Astrocyte (in vitro differentiated cells and primary cell): ENCODE measurements at places on chromosomes 2 and 18.

DNA sequence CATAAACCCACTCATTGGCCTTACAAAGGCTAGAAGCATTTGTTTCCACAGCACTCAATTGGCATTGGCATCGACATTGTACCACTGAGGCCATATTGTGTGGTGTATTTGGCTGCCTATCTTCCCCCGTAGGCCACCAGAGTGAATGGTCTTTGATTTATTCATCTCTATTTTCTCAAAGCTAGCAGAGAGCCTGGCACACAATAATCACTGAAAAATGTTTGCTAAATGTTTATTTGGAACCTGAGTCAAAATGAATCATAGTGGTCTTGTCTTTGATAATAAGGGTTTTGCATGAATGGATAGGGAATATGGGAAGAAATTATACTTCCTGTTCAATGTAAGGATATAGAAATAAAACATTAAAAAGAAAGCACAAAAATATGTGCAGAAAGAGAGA, 107.3 kb upstream of the SLC8A1 start:
- no peak overlapping the region for H3K27ac ChIP-seq
- no peaks in the 10 kb centered on the region for H3K36me3 ChIP-seq
- H3K27me3 ChIP-seq: no peaks in the 10 kb centered on the region
- DNase-seq: peak; percentile 2
- H3K4me3 ChIP-seq: no peak overlapping the region
- peaks cover 4% of the 10 kb centered on the region for H3K4me1 ChIP-seq

- no peaks in the 10 kb centered on the region for H3K27me3 ChIP-seq
- H3K4me1 ChIP-seq: no peaks in the 10 kb centered on the region
- H3K27ac ChIP-seq: no peak overlapping the region
- no peak overlapping the region for H3K4me3 ChIP-seq
- no peaks in the 10 kb centered on the region for H3K36me3 ChIP-seq
Observed at GRCh38 chr2:106833256-106833655, 52.7 kb downstream of the ST6GAL2 start.

DNA sequence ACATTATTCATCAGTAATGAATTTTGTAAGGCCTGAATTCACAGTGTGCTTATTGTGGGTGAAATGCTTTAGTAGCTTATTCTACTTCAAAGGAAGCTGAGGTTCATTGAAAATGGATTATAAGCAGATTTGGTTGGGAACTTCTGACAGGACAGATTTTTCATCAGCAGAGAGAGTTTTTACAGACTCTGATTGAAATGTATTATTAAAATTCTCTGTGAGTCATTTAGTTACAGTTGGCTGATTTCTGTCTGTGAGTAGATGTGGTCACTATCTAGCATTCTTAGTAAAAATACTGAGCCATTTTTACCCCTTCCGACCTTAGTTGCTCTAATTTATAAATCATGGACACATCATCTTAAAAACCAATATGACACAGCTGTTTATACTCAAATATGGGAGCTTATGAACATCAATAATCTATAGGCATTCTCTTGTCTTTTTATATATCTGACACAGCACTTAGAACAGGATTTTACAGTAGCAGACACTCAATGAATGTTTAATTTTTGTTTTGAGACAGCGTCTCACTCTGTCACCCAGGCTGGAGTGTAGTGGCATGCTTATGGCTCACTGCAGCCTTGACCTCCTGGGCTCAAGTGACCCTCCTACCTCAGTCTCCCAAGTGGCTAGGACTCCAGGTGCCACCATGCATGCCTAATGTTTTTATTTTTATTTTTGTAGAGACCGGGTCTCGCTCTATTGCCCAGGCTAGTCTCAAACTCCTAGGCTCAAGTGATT, 239.6 kb downstream of the BABAM2 start:
- peaks cover 18% of the 10 kb centered on the region for H3K4me1 ChIP-seq
- H3K27ac ChIP-seq: peak overlapping the region; percentile 13
- no peak overlapping the region for H3K4me3 ChIP-seq
- H3K36me3 ChIP-seq: no peaks in the 10 kb centered on the region

DNA sequence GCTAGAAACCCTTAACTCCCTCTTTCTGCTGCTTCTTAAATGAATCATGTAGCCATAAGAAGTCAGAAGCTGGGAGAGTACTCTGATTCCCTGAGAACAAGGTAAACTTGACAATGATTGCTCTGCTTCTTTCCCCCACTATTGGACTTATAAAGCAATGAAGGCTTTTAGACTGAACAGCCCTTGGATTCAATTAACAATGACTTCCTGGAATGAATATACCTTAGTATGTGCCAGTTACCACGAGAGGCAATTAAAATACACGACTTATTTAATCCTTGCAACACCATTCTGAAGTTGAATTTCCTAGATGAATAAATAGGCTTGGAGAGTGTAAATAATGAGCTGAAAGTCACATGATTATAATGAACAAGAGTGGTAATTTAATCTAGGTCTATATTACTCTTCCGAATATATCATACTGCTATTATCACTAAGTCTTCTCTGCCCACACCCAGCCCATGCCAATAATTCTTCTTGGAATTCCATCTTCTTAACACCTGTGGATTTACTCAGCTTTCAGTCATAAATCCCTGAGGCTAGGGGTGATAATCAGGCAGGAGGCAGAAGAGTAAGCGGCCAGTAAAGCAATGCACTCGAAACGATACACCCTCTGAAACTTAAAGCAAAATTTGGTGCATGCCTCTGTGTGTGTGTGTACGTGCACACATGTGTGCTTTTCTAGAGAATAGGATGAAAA, 170.2 kb downstream of the ATAD2B start:
- H3K4me3 ChIP-seq: no peak overlapping the region
- peaks cover 10% of the 10 kb centered on the region for H3K4me1 ChIP-seq
- H3K27ac ChIP-seq: no peak overlapping the region
- no peaks in the 10 kb centered on the region for H3K27me3 ChIP-seq

DNA sequence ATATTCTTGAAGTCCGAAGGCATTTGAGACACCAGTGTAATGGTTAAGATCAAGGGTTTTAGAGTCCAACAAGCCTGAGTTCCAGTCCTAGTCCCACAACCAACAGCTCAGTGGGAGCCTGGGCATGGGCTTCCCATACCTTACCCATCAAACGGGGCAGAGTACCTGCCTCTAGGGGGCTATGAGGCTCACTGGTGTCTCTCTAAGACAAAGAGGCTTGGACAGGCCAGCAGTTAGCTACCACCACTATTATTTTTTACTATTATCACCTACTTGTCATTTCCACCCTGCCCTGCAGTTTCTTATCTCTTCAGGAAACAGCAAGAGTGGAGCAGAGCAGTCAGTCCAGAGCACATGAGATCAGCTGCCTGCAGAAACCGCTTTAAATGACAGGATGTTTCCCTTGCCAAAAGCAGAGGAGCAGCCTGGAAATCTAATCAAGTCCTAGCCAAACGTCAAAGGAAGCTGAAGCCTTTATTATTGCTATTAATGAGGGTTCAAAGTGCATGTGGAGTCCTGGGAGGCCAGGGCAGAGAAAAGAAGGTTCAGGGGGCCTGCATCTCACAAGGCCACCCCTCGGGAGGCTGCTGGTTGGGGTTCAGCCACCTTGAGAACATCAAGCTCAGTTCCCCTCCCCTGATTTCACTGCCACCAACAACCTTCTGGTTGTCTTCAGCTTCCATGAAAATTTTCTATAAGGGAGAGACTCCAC, 66.6 kb downstream of the STPG4 start:
- no peaks in the 10 kb centered on the region for H3K36me3 ChIP-seq
- peak; percentile 58 for DNase-seq
- peaks cover 31% of the 10 kb centered on the region for H3K4me1 ChIP-seq
- no peak overlapping the region for H3K4me3 ChIP-seq
- H3K27me3 ChIP-seq: no peaks in the 10 kb centered on the region

DNA sequence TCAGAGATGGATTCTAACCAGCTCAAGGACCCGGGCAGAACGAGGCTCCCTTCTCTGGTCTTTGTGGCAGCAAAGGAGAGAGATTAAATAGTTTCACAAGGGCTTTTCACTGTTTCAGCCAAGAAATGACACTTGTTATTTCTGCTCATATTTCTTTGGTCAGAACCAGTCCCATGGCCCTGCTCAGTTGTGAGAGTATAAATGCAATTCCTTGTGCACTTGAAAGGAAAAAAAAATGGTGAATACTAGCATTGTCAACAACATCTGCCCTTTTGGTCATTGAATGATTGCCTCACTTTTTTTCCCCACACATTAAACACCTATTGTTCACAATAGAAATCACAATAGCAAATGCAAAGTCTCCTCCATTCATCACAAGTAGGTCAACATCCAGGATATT, 104.4 kb downstream of the RDH14 start:
- H3K27me3 ChIP-seq: no peaks in the 10 kb centered on the region
- H3K4me3 ChIP-seq: no peak overlapping the region
- H3K27ac ChIP-seq: no peak overlapping the region
- H3K4me1 ChIP-seq: peaks cover 14% of the 10 kb centered on the region

GRCh38 chr2:85915606-85916303, 27.0 kb upstream of the ST3GAL5 start:
- no peak for DNase-seq
- H3K27me3 ChIP-seq: no peaks in the 10 kb centered on the region
- no peaks in the 10 kb centered on the region for H3K36me3 ChIP-seq
- H3K27ac ChIP-seq: no peak overlapping the region
- no peak overlapping the region for H3K4me3 ChIP-seq

- no peaks in the 10 kb centered on the region for H3K4me1 ChIP-seq
- no peak overlapping the region for H3K4me3 ChIP-seq
- H3K27me3 ChIP-seq: no peaks in the 10 kb centered on the region
- no peaks in the 10 kb centered on the region for H3K36me3 ChIP-seq
- peak; percentile 51 for DNase-seq
Observed at GRCh38 chr18:62109676-62110075, 77.2 kb downstream of the PIGN start.

DNA sequence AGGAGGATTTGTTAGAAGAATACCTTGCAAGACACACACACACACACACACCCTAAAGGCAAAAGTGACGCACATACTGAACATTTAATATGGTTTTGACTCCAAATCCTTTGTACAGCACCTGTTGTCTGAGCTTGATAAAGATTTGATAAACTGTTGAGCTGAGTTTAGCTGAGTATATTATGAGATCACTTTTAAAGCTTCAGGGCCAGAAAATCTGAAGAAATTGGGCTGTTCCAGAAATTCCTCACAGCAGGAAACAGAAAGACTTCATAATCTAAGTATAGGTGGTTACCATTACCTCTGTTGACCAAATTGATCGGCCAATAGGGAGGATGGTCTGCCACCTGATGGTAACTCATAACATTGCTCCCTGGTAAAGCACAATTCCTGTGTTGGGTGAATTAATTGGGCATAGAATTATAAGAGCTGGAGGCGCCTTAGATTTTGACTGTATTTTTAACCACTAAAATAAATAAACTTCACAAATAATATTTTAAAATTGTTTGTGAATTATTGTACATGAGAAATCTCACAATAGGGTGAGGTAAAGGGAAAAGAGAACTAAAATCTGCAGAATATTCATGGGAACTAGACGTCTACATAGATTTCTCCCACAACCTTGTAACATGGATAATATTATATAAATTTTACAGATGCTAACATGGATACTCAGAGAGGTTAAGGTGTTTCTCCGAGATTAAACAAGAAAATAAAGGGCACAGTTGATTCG, 21.8 kb upstream of the RPIA start:
- H3K4me3 ChIP-seq: no peak overlapping the region
- H3K27me3 ChIP-seq: no peaks in the 10 kb centered on the region
- H3K27ac ChIP-seq: no peak overlapping the region
- DNase-seq: peak; percentile 30
- no peaks in the 10 kb centered on the region for H3K4me1 ChIP-seq
- no peaks in the 10 kb centered on the region for H3K36me3 ChIP-seq

DNA sequence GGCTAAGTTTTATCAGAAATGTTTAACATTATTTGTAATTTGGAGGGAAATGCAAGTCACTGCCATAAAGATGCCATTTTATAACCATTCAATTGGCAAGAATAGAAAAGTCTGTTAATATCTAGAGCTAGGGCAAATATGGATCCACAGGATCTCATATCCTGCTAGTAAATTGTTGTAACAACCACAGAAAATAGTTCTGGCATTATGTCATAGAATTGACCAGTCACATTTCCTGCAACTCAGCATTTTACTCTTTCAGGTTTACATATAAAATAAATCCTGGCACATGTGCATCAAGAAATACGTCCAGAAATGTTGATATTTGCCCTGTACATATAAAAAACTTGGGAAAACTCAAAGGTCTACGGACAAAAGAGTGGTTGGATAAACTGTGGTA, 32.9 kb downstream of the OSBPL6 start:
- no peak overlapping the region for H3K27ac ChIP-seq
- H3K36me3 ChIP-seq: no peaks in the 10 kb centered on the region
- no peak overlapping the region for H3K4me3 ChIP-seq
- peak; percentile 67 for DNase-seq

DNA sequence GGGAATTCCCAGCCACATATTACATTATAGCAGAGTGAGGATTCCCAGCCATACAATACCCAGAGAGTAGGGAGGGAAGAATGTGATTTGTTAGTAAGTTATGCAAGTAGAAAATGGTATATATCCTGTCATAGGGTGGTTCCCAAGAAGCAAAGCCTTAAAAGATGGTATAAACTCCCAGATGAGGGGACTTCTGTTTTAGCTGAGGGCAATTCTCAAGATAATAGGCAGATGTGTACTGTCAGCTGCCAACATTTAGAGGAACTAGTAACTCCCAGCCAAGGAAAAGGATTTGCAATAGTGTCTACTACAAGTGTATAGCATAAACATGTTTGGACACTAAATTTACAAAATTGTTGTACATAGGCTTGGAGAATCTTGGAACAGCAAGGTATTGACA, 86.5 kb downstream of the XDH start:
- H3K27ac ChIP-seq: no peak overlapping the region
- no peaks in the 10 kb centered on the region for H3K4me1 ChIP-seq
- no peak for DNase-seq
- no peaks in the 10 kb centered on the region for H3K36me3 ChIP-seq

DNA sequence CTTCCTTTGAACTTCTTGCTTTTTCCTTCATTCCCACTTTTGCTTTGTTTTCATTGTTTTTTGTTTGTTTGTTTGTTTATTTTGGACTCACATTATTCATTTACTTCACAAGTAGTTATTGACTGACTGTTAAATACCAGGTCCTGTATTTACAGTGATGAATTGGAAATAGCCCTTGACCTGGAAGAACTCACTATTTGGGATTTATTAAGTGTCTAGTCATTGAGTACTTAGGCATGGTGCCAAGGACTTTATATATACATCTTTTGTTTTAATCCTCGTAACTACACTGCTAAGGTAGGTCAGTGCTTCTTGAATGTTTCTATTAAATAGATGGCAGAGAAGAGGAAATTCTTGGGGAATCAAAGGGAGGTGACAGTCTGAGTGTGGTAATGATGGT, 11.1 kb downstream of the SPOPL start:
- H3K27me3 ChIP-seq: no peaks in the 10 kb centered on the region
- H3K27ac ChIP-seq: no peak overlapping the region
- H3K4me1 ChIP-seq: peaks cover 12% of the 10 kb centered on the region
- H3K4me3 ChIP-seq: no peak overlapping the region
- no peak for DNase-seq
